ENCODE measurements at places on chromosomes 2 and 18. TPM values are rescaled to one million over a fixed set of nuclear protein-coding genes. Genes with fewer than 3 reads are reported as not detected.

RAB6C gene
- total RNA-seq = not detected

EVA1A gene
- 116 TPM for total RNA-seq

HAAO gene
- 0.09 TPM for total RNA-seq

GKN2 gene
- total RNA-seq = not detected

CYTIP gene
- total RNA-seq = not detected

ACMSD gene
- total RNA-seq = not detected

MC4R gene
- total RNA-seq = not detected

CPS1 gene
- total RNA-seq = 7.2 TPM

MAP3K19 gene
- total RNA-seq = not detected

COL4A3 gene
- total RNA-seq = 0.19 TPM

SMIM21 gene
- not detected for total RNA-seq

ICOS gene
- not detected for total RNA-seq

SERPINB3 gene
- total RNA-seq = not detected

TWSG1 gene
- 60.2 TPM for total RNA-seq

TRIB2 gene
- total RNA-seq = 13.9 TPM

HJURP gene
- 19.0 TPM for total RNA-seq

TCF4 gene
- total RNA-seq = 335 TPM

TEX51 gene
- not detected for total RNA-seq

PTPRN gene
- not detected for total RNA-seq

HOXD10 gene
- not detected for total RNA-seq

SFTPB gene
- total RNA-seq = not detected

IGFBP5 gene
- total RNA-seq = 52.9 TPM

DNAH6 gene
- under 0.01 TPM for total RNA-seq

FOXD4L1 gene
- not detected for total RNA-seq

TUBB8B gene
- not detected for total RNA-seq

ARHGAP15 gene
- total RNA-seq = not detected

NPPC gene
- not detected for total RNA-seq

RAB31 gene
- total RNA-seq = 24.9 TPM

RNF144A gene
- total RNA-seq = 9.6 TPM

HOXD11 gene
- not detected for total RNA-seq

Data from endothelial cell of coronary artery (primary cell).